ENCODE measurements at places on chromosomes 11 and 22.

DNA sequence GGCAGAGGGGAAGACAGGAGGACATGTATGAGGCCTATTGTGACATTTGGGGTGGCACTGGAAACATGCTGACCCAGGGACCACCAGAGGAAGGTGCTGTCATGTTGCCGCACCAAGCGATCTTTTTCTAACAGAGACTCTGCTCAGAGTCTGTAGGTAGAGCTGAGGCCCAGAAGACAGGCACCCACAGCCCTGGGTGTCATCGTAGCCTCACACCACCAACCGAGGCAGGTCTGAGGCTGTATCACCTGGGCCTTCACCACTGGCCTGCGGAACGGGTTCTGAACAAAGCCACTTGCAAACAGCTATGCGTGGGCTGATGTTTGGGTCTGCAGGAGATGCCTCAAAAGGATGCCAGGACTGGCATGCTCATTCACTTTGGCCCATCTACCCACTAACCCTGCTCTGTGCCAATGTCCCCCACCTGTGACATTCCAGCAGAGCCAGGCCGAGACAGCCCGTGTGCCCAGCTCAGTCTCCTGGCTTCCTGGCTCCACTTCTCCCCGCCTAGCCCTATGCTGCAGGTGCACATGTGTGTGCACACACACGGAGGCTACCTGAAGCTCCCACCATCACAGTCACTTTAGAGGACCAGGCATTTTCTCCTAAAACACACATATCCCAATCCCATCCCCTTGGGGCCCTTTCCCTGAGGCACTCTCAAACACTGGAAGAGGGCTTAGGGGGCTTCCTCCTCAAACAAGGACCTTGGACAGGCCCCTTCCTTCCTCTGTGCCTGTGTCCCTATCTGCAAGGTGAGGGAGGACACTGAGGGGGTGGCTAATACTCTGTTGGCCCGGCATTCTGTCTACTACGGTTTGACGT, 3.6 kb downstream of the TRIM29 start:
- no peak for DNase-seq

GRCh38 chr11:118917481-118918127, 8.1 kb downstream of the BCL9L start:
- DNase-seq: no peak

DNA sequence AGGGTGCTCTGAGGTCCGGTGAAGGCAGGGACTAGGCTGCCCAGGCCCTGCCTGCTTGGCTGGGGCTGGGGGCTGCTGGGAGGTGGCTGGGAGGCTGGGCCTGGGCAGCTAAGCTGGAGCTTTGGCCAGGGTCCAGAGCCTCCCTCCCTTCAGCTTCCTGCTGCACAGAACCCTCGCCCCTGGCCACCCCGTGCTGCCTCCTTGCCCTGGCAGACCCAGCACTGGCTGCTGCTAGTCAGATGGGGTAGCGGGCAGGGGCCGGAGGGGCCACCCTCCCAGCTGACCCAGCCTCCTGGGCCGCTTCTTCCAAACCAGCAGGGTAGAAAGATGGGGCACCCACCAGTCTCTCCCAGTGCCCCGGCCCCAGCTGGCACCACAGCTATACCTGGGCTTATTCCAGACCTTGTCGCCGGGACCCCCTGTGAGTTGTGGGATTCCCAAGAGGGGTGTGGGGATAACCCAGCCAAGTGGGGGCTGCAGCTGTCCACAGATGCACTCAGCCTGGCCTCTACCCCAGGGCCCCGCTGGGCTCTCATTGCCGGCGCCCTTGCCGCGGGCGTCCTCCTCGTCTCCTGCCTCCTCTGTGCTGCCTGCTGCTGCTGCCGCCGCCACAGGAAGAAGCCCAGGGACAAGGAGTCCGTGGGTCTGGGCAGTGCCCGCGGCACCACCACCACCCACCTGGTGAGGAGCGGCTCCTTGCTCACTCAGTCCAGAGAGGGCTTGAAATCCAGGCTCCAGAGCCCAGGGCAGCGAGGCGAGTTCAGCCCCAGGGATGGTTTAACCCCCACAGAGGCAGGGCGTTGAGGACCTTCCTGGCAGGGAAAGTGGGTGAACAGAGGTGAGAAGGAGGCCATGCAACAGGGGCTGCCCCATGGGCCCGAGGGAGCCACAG, at the start of gene SYT8:
SYT8 (plus strand) TSS at position 212 of the 892 bp plus-strand sequence; CDS start at position 328, 116 bp downstream.
- no peak for DNase-seq

- no peak for DNase-seq
Observed at GRCh38 chr22:48105259-48105658, 1342.8 kb downstream of the TBC1D22A start.

GRCh38 chr11:75454987-75455386, 22.0 kb upstream of the KLHL35 start:
- DNase-seq: no peak
